ENCODE measurements at places on chromosomes 4 and X.
A peak's percentile ranks its signal among the peaks of the same experiment; 100 is the strongest.

DNA sequence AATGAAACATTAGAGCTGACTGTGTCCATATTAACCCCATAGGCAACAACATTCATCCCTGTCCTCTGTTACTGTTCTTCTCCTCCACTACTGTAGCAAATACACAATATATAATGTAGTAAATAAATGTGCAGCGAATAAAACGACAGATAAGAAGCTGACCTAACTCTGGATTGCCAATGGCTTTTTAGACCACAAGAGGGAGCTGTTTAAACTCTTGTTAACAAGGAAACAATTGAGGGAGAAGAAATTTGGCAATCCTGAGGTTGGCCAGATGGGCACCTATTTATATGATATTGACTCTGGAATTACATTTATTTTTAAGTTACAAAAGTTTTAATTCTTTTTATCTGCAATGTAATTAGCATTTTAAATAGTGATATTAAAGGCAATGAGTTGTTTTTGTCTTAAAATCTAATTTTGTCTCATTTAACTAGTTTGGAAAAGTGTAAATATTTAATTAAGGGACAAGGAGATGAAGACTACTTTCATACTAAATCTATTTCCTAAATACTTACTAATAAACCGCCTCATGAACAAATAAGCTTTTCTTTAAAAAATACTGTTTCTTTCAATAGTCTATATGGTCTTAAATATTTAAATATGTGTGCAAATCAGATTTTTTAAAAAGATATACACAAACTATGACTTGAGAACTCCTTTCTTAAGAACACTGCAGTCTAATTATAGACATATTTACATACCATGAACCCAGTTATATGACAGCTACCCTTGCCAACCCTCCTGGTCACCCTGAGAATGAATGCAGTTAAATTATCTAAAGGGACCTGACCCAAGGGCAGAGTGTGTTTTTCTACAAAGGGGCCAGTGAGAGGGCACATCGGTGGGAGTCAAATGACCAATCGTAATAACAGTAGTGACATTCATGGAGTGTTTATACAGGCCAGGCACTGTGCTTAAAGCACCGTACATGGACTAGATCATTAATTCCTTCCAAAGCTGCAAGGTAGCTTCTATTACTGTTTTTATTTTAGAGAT lies 52.9 kb upstream of the HPF1 start:
- peak; percentile 81 for DNase-seq

GRCh38 chr4:174404677-174405076 lies 117.6 kb downstream of the HPGD start:
- no peak for DNase-seq

GRCh38 chr4:18942874-18943273 lies 921.3 kb upstream of the LCORL start:
- no peak for DNase-seq

- no peak for DNase-seq
Observed at GRCh38 chrX:69428216-69428615, 75.9 kb upstream of the NALF2 start.

GRCh38 chr4:87521319-87521718 lies 7.9 kb downstream of the SPARCL1 start:
- DNase-seq = no peak

- no peak for DNase-seq
Observed at GRCh38 chrX:55340896-55341433, 76.2 kb upstream of the PAGE3 start.

DNA sequence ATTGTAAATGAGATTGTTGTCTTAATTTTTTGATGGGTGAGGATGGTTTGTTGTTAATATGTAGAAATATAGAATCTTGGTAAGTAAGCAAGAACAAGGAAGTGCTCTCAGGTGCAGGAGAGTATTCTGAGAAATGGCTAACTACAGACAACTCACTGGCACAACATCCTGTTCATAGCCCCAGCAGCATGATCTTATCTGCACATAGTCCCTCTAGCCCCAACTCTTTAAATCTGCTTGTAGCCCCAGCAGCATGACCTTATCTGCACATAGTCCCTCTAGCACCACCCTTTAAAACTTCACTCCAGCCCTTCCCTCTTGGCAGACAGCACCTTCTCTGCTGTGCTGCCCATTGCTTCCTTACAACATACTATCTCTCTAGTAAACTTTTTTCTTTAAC lies 1957.1 kb upstream of the ADGRL3 start:
- DNase-seq = no peak
